ENCODE measurements at places on chromosomes 4 and X.
A peak's percentile ranks its signal among the peaks of the same experiment; 100 is the strongest.

GRCh38 chrX:149022485-149022884 is 482.6 kb downstream of the IDS start:
- DNase-seq: no peak

GRCh38 chr4:17013382-17014006 is 115.0 kb upstream of the LDB2 start:
- no peak for DNase-seq

DNA sequence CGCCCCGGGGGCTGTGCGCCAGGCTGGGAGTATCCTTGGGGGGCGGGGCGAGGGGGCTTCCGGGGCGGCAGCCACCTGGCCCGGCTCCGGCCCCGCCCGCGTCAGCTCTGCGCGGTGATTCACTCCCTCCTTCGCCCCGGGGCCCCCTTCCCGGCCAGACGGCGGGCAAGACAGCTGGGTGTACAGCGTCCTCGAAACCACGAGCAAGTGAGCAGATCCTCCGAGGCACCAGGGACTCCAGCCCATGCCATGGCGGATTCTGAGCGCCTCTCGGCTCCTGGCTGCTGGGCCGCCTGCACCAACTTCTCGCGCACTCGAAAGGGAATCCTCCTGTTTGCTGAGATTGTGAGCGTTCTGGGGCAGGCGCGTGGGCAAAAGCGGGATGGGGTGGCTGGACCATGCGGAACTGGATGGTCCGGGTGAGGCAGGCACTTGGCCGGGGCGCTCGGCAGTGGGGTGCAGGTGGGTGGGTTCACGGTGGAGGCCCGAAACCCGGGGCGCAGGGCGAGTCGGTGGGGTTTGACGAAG is at the start of gene PLP2:
Gene PLP2 (plus strand): TSS at position 147 of the 528 bp plus-strand sequence. CDS start 103 bp downstream, at position 250.
- DNase-seq: peak; percentile 61

DNA sequence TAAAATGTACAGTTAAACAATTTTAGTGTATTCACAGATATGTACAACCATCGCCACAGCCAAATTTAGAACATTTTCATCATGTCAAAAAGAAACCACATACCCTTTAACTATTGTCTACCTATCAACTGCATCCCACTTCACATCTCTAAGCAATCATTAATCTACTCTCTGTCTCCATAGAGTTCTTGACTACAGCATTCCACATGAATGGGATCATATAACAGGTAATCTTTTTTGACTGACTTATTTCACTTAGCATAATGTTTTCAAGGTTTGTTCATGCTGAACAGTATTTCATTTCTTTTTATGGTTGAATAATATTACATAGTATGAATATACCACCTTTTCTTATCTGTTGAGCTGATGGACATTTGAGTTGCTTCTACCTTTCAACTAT is 281.4 kb upstream of the EDA2R start:
- DNase-seq: no peak

- no peak for DNase-seq
Observed at GRCh38 chrX:100673397-100673953, 29.5 kb downstream of the SRPX2 start.

DNA sequence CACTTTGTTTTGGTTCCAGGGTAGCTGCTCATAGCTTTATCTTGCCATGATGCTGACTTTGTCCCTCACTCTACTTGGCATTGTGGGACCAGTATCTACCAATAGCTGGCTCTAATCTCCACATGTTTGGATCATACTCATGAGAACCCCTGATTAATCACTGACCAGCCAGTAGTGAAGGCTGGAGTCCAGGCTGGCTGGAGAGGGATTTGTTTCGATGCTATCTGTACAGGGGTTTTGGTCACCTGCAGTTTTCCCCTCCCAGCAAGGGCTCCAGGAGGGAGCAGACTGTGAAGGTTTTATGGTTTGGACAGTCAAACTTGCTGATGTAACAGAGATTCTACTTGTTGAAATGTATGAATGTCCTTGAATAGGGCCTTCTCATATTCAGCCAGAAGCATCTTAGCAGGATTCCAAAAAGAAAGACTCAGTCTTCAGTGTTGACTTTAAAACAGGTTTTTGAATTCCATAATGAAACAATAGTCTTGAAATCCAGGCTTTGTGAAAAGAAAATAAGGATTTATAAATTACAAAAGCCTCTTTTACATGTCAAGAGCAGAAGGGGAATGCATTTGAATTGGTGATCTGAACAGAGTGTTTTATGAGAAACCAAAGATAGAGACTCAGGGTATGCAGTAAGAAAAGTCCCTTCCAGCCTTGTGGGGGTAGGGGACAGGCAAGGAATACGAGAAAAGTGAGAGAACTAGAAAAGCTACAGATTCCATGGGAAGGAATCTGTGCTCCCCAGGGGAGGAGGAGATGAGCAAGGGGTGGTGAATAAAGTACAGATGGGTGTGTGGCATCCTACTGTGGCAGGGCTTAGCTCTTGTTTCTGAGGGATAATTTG is 103.1 kb upstream of the SHISA3 start:
- DNase-seq: no peak

DNA sequence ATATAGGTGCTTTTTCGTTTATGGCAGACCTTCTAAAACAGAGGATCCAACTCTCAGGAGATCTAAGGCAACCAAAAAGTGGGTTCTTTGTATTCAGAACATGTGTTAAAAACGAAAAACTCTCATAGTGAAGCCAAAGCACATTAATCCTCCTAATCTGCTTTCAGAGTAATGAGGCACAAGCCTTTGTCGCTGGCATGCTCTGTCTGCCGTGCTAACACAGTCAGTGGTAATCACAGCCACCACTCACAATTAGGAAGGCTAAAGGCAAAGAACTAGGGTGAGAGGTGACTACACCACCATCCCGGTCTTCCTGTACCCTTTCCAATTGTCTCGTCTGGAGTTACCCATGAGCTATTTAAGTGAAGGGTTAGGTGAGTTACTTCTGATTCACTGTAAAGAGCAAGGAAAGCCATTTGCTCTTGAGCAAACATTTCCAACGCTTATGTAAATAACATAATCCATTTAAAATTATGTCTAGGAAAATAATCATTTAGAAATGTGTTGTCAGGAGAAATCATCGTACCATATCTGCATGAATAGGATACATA is 40.7 kb downstream of the NPY2R start:
- no peak for DNase-seq

DNA sequence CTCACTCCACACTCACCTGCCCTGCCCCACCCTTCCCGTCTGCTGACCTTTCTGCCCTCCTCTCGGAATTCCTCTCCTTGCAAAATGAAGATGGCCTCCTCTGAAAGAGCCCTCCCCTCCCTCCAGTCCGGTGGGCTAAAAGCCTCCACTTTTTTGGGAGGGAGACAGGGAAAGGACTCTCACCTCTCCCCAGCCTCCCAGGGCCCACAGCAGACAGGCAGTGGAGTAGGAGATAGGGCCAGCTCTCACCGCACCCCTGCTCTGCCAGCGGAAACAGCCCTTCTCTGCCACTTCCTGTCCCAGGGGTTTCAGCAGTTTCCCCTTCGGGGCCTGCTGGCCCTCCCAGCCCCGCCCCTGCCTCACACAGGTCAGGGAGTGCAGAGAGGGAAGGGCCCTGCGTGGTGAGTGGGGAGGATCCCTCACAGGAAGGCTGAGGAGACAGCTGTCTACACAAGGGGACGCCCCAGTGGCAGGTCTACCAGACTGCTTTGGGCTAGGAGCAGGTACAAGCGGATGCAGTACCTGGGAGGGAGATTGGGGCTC is 18.2 kb downstream of the ELF4 start:
- peak; percentile 73 for DNase-seq

DNA sequence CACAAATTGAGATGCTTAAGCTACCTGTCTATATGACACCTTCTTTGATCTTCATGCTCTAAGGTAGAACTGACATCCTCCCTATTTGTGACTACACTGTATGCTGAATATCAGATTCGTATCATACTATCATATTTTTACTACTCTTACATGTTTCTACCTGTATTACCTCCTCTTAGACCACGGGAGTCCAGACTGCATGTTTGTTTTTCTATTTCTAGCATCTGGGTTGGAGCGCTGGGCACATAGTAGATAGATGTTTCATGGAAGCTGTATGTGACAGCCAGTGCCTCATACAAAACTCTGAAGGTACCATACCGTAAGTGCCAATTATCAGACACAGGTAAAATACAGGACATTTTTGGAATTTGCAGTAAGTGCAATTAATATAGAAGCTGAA is 47.6 kb downstream of the ATP10D start:
- DNase-seq: no peak

DNA sequence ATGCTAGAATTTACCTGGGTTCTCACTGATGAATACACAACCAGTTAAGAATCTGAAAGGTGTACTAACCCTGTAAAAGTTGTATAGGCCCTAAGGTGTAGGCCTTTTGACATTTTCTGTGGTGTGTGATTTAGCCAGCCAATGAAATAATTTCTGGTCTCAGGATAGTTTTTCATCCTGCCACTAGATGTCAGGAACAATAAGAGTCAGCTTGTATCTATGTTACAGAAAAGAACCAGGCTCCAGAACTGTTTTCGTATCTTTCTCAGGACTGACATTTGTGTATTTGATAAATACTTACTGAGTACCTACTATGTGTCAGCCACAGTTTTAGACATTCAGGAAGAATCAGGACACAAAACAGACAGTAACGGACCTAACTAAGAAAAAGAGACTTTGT is 673.6 kb upstream of the TENM3 start:
- no peak for DNase-seq

DNA sequence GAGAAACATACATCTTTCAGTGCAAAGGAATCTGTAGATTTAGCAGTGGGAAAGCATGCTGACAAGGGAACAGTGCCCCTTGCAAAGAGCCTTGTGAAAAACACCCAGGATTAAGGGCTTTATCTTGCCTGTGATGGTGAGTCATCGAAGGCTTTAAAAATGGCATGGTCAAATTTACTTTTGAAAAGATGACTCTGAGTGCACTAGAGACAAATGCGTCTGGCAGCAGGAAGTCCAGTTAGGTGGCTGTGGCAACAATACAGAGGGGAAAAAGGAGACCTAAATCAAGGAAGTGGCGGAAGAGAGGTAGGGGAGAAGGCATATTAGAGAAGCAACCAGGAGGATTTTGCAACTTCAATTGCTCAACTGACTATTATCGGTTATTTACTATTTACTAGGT is 472.6 kb upstream of the CPEB2 start:
- DNase-seq: no peak

DNA sequence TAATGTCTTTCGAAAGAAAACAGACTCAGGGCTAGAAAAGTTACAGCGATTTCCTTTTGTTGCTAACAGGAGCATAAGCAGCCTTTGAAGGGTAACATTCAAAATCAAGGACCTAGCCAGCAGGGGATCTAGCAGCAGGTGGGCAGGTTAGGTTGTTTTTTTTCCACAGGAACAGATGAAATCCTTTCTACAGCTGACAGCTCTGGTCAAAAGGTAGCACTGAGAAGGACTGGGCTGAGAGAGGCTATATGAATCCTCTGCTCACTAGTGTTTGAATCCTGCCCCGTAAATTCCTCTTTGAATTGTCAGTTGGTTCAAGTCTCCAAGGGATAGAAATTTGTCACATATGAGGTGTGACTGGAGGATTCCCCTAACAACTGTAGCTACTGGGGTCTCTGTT is 188.2 kb downstream of the SH2D1A start:
- DNase-seq: no peak

GRCh38 chr4:139966383-139966782 is 187.6 kb downstream of the MAML3 start:
- no peak for DNase-seq

DNA sequence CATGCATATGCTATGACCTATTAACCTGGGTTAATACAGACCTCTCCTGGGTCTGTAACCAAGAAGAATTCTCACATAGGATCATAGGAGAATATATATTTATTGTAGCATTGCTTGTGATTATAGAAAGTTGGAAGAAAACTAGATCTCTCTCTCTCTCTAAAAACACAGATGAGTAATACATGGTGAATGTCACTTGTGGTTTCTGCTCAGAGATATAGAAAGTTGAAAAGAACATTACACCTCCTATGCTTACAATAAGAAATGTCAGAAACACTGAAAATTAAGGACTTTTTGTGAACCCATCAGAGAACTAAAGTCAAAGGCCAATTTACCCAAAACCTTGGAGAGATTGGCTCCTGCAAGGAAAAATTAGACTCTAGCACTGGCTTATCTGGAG is 1389.5 kb downstream of the FAM133A start:
- DNase-seq: no peak

- DNase-seq: no peak
Observed at GRCh38 chr4:64617800-64618199, 208.6 kb upstream of the TECRL start.

DNA sequence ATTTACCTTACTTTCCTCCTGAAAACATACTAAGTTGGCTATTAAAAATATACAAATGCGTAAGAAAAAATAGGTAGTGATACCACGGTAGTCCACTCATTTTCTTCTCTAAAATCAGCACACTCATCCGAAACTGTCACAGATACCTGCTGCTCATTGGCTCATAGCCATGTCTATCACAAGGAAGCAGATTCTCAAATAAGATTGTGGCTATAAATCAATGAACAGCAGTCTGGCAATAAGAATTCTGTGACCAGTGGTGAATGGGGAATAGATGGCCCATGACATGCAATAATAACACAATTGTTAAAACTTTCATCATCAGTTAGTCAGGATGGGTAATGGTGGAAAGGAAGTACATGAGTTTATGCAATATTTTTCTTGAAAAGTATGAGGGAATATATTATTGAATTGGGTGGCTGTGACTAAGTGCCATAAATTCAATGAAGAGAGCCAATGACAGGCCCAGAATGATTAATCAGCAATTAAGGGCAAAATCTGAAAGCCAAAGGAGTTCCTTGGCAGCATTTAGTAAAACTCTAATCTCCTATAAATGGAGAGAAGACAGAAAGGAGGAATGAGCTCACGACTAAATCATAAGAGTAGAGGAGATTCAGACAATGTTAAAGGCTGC is 202.3 kb upstream of the NEIL3 start:
- no peak for DNase-seq

- no peak for DNase-seq
Observed at GRCh38 chrX:1126738-1127137, 85.7 kb downstream of the CRLF2 start.

DNA sequence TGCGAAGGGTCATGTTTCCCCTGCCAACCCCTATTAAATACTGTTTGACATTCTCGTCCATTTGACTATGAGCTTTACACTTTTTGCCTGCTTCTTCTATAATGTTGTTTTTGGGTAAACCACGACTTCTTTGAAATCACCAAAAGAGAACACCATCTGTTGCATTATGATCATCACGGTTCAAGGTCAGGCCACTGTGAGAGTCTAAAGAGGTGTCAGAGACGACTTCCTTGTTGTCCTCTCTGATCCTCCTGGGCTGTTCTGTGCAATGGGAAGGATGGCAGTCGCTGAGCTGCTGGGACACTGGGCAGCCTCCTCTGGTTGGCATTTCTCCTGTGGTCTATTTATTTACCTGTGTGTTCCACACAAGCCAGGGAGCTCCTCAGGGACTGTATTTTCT is 137.5 kb downstream of the RASL11B start:
- no peak for DNase-seq

Data from activated T-helper 9 cell treated with anti-CD3 and anti-CD28 coated beads, Interleukin-2, amount 50 U/mL, for 16 hours (primary cell).